ENCODE measurements at places on chromosomes 12 and 14. TPM values are rescaled to one million over a fixed set of nuclear protein-coding genes. Genes with fewer than 3 reads are reported as not detected.
A peak's percentile ranks its signal among the peaks of the same experiment; 100 is the strongest.

- no peak for DNase-seq
Observed at GRCh38 chr14:106021832-106022231, 495.4 kb downstream of the TMEM121 start.

DNA sequence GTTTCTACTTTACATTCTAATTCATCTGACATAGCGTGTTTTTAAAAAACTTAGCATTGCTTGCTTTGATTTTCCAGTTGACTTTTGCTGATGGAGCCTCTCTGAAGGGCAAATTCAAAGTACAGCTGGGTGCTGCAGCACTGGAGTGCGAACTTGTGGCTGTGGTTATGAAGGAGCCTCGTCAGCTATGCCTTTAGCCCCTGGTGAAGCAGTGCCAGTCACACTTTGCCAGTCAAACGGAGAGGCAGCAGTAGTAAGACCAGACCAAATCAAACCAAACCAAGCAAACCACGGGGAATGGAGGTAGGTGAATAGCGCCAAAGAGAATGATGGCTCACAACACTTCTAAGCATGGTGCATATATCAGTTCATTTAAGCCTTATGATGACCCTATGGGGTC lies 15.1 kb upstream of the SLC38A2 start:
- DNase-seq = no peak

The FAM181A gene
- total RNA-seq = not detected

DNA sequence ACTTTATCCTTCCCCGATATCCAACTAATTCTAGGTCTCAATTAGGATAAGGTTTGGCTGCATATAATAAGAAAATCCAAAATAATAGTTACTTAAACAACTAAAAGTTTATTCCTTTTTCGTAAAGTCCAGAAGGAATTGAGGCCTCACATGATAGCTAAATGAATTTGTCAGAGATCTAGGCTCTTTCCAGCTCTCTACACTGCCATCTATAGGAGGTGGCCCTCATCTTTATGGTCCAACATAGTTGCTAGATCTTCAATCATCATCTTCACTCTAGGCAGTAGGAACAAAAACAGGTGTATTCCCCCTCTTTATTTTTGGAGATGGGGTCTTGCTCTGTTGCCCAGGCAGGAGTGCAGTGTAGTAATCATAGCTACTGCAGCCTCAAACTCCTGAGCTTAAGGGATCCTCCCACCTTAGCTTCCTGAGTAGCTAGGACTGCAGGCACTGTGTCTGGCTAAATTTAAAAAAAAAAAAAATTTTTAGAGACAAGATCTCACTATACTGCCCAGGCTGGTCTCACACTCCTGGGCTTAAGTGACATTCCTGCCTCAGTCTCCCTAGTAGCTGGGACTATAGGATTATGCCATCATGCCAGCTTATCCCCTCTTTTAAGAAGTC lies 46.5 kb upstream of the SAV1 start:
- DNase-seq = peak; percentile 46

The SLC5A8 gene
- total RNA-seq = not detected

The ADAMTS20 gene
- total RNA-seq = not detected

DNA sequence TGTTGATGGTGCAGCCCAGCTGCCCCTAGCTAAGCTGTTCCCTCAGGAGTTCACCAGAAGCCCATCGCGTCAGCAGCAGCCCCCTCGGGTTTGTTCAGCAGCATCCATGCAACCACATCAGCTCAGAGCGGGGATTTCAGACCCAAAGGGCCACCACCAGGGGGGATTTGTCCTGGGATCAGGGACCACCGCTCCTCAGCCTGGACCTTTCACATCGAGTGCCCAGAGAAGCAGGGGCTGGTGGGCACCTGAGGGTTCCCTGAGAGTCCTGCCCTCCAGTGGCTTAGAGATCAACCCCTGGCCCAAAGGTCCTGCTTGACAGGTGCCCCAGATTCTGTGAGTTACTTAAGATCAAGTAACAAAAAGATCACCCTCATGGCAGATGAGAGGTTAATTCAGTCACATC lies 65.9 kb upstream of the C14orf180 start:
- no peak for DNase-seq

Data from tibial nerve (tissue), 4 donors.